ENCODE measurements at places on chromosomes 16 and 17.

- DNase-seq, result no peak
Observed at GRCh38 chr17:1625581-1625980, 3.1 kb downstream of the SLC43A2 start.

- no peak for DNase-seq
Observed at GRCh38 chr16:31267332-31268032, 7.7 kb downstream of the ITGAM start.

DNA sequence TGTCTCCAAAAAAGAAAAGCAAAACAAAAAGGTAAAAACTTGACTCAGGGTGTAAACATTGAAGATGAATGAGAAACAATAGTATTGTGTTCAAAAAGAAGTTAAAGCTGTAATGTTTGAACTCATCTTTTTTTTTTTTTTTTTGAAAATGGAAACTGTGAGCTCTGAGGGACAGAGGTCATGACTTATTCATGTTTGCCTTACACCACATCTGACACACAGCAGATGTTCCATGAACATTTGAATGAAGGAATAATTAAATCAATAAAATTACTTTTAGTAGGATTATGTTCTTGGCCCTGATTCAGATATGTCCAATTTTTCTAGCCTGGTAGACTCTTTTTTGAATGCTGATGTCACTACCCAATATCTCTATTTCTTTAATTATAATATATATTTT, 95.7 kb upstream of the MED13 start:
- no peak for DNase-seq

DNA sequence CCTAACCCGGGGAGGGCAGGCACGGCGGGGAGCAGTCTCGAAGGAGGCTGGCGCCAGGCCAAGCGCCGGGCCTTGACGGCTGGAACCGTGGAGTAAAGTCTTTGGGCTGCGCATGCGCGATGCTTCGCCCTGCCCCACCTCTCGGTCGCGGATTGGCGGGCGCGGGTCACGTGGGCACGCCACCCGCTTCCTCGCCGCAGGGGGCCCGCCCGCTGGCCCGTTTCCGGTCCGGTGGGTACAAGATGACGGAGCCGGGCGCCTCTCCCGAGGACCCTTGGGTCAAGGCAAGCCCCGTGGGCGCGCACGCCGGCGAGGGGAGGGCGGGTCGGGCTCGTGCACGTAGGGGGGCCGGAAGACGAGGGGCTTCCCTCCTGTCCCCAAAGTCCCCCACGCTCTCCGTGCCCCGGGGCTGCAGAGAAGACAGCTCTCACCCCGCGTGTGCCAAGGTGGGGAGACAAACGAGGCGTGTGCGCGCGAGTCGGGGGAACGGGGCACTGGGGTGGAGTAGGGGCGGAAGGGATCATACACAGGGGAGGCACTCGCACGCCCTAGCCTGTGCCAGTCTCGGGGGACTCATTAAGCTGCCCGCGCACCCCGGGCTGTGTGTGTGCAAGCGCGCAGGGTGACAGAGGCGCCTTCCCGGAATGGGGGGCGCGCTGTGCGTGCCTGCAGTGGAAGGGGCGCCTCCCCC, at the start of gene MLX:
MLX (plus strand) TSS at position 218 of the 691 bp plus-strand sequence; CDS start at position 243, 25 bp downstream.
- DNase-seq, result peak; percentile 92

- DNase-seq, result no peak
Observed at GRCh38 chr17:1323336-1323735, 43.9 kb downstream of the TRARG1 start.

DNA sequence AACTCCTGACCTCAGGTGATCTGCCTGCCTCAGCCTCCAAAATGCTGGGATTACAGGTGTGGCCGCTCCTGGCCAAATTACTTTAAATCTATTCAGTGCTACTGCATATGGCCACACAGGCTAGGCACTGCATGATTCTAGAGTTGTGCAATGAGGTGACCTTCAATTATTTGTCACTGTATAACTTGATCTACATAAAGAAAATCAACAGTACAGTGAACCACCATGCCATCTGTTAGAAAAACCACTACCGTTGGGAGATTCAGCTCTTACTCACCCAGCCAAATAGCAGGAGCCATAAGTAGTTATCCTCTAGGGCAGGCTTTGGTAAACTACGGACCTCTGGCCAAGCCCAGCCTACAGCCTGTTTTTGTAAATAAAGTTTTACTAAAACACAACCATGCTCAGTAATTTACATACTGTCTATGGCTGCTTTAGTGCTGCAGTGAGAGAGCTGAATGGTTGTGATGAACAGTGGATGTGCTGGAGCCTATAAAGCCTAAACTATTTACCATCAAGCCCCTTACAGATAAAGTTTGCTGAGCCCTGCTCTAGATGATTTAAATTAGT, 40.7 kb upstream of the TANC2 start:
- no peak for DNase-seq

DNA sequence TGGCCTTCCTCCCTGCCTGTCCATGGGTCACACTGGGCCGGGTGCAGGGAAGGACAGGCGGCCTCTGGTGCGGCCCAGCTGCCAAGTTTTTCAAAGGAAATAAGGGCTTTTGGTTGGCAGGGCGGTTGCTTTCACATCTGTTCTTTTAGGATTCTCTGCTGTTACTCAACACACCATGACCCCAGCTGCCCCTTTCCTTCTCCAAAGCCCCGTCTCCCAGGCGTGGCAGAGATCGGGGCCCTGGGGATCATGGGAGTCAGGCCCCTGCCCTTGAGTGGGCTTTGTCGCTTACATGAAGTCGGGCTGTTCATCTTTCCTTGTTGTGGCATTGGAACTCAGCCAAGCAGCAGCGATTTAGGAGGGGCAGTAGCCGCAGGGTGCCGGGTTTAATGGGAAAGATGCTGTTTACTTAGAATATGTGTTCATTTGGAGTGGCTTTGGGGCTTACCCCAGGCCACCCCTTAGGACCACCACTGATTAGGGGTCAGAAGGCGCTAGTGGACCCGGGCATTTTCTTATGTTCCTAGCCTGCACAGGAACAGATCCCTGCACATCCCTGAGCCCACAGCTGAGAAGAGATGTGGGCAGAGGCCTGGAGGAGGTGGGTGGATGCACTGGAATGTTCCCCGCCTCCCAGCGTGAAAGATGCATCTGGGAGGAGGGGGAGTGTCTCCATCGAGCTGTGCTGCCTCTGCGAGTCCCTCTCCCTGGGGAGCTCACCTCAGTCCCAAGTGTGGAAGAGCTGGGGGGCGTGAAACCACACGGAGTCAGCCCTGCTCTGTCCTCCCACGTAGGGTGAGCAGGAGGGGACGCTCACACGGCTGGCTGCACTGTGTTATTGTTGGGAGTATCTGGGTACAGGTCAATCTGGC, 6.8 kb upstream of the ADCY7 start:
- no peak for DNase-seq

- no peak for DNase-seq
Observed at GRCh38 chr16:48452991-48453760, 68.0 kb upstream of the SIAH1 start.

DNA sequence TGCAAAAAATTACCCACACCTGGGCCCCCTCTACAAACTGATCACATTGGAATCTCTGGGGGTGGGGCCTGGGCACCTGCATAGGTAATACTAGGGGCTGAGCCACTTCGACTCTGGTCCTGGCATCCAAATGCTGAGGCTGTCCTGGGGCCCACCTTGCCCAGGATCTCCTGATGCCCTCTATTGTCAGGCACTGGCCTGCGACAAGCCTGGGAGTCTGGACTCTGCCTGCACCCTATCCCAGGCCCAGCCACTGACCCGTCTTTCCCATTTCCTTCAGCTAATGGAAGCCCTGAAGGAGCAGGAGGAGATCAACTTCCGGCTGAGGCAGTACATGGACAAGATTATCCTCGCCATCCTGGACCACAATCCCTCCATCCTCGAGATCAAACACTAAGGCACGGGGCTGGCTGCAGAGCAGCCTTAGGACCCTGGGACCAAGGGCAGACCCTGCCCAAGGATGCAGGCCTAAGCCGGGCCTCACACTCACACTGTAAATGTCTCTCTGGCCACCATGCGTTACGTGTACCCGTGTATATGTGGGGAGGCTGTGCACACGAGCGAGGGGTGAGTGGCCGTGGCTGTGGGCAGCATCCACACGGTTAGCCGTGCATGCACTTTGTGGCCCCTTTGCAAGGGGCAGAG, 140.0 kb downstream of the RAB11FIP4 start:
- no peak for DNase-seq

- DNase-seq, result no peak
Observed at GRCh38 chr16:19967963-19968362, 83.3 kb upstream of the GPRC5B start.

GRCh38 chr17:81398176-81398831, 3.0 kb downstream of the BAHCC1 start:
- no peak for DNase-seq

DNA sequence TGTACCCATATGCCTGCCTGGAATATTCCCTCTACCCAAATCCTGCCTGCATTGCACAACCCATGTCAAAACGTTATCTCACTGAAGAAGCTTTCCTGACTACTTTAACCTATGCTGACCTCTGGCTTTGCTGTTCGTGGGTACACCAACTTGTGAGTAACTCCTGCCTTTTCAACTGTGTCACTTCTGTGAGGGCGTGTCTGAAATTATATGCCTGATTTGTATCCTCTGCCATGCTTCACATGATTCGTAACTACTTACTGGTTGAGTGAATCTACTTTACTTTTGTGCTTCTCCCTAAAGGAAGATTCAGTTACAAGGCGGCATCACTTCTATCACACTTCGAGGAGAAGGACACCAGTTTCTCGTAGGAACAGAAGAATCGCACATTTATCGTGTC, 33.3 kb upstream of the USP43 start:
- no peak for DNase-seq

GRCh38 chr17:51997723-51998122, 160.8 kb downstream of the CA10 start:
- no peak for DNase-seq

GRCh38 chr16:17063201-17064139, 407.3 kb downstream of the XYLT1 start:
- no peak for DNase-seq

DNA sequence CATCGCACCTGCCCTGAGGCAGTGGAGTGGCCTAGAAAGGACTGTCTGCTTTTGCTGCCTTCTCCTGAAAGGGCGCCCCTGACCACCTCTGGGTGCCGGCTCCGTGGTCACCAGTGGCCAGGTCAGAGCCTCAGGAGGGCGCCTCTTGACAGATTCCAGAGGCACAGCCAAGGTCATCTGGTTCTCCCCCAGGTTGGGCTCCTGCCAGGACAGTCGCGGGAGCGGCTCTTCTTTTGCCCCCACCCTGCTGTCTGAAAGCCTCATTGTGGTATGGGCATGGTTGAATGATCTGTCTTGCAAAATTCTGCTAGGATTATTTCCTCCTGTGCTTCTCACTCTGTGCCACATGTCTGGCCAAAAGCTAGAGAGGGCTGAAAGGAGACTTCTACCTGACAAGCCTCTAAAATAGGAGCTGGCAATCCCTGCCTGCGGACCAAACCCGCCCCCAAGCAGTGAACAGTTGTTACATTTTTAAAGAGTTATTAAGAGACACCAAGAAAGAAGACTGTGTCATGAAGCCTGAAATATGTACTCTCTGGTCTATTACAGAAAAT, 82.8 kb downstream of the SNX29 start:
- DNase-seq, result no peak

DNA sequence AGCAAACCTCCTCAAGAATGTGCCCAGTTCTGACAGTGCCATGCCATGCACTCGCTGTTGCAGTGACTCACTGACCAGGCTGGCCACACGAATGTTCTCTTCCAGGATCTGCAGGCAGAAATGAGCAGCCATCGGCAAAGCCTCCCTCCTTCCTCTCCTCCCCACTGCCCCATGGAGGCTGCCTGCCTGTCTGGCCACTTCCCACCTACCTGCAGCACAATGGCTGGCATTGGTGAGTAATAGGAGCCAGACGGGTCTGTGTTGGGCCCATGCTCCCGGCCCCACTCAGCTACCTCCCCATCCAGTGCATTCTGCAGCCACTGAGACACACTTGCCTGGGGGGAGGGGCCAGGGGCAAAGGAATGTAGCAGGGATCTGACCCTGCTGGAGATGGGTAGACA, 2.8 kb upstream of the MATCAP1 start:
- no peak for DNase-seq

DNA sequence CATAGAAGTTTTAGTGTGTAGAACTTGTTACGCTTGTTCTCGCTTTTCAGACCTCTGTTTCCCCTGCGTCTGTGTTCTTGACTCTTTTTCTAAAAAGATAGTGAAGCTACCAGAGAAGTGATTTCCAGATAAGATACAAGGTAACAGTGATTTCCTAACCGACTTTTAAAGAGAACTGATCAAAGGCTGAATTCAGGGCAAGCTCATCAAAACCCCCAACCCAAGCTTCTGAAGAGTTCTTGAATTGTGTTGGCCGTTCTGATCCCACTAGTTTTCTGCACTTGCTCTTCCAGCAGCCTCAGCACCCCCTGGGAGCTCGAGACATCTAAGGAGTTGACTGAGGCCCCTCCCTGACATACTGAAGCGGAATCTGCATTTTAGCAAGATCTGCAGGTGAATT, 12.7 kb upstream of the NSMCE1 start:
- no peak for DNase-seq

DNA sequence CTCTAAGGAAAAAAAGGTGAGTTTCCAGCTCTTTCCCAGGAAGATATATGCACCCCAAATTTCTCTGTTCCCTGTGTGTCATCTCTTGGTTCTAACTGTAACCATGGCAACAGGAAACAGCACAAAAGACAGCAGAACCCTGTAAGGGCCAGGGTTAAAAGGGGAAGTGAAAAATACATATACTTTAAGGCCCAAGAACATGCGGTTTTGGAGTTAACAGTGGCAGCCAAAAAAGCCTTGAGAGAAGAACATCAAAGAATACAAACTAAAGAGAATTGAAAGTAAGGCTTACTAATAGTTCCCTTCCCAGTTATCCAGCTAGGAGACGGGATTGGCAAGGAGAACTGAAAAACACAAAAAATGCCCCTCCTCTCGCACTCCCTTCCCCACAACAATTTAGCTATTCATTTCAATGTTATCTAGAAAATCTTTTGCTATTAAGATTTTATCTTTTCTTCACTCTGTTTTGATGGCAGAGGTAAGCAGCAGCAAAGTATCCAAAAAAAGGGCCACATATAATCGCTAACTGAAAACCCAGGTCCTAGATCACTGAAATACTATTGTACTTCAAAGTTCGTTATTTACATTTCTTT, 1.5 kb downstream of the SPOP start:
- no peak for DNase-seq

DNA sequence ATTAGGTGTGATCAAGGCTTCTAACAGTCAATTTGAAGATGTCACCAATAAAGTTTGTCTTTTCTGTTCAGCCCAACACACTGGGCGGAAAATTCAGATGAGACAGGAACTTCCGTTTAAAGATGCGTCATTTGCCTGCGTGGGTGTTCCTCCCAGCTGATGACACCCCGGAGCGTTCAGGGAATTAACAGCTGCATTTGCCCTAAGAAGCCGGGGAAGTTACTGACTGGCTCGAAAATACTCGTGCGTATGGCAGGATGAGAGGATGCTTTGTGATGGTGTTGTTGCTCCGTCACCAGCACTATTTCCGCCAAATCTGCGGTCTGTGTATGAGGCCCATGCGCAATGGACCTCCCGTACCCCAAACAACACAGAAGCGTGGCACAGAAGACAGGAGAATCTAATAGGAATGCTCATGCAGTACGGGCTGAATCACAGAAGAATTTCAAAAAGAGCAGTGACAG, 11.9 kb upstream of the PVALEF start:
- no peak for DNase-seq

Measured in stimulated activated CD8-positive, alpha-beta memory T cell treated with anti-CD3 and anti-CD28 coated beads, Interleukin-4, amount 100 ng/mL, for 24 hours (primary cell).